ENCODE measurements at places on chromosomes 6 and 20.
A peak's percentile ranks its signal among the peaks of the same experiment; 100 is the strongest.

GRCh38 chr6:111986651-111987050 is 67.3 kb upstream of the CCN6 start:
- DNase-seq = no peak

- DNase-seq = no peak
Measured at GRCh38 chr6:90387826-90388225, 91.2 kb upstream of the BACH2 start.

DNA sequence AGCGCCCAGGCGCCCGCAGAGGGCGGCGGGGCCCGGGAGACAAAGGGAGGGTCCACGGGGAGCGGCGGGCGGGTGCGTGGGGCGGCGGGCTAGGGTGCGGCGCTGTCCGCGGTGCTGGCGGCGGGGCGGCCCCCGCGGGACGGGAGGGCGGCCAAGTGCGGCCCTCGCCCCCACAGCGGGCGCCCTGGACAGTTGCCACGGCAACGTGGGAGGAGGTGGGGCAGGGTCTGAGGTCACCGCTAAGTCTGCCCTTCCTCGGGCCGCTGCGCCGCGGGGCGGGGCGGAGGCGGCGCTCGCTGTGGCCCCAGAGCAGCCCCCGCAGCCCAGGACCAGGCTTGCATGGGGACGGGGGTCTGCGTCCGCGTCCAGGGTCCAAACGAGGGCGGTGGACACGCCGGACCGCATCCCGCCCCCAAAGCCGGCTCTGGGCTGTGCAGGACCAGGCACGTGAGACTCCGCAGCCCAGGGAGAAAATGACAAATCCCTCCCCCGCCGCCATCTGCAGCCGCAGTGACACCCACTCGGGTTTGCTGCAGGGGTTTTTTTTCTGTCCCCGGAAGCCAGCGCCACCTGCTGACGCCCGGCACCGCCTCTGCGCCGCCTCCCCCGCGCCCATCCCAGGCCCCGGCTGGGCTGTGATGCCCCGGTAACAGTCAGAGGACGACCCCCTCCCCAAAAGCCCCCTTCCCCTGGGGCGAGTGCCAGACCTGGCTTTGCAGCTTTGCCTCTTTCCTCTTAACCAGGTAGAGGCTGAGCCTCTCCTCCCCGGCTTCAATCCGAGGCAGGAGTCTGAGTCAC is 36.8 kb downstream of the YTHDF1 start:
- DNase-seq = peak; percentile 30

- DNase-seq = no peak
Measured at GRCh38 chr20:63692436-63693082, 3.9 kb upstream of the TNFRSF6B start.

GRCh38 chr6:157951828-157952227 is 29.8 kb upstream of the SYNJ2 start:
- DNase-seq = no peak
